ENCODE measurements at places on chromosomes 5 and 9.
A peak's percentile ranks its signal among the peaks of the same experiment; 100 is the strongest.

DNA sequence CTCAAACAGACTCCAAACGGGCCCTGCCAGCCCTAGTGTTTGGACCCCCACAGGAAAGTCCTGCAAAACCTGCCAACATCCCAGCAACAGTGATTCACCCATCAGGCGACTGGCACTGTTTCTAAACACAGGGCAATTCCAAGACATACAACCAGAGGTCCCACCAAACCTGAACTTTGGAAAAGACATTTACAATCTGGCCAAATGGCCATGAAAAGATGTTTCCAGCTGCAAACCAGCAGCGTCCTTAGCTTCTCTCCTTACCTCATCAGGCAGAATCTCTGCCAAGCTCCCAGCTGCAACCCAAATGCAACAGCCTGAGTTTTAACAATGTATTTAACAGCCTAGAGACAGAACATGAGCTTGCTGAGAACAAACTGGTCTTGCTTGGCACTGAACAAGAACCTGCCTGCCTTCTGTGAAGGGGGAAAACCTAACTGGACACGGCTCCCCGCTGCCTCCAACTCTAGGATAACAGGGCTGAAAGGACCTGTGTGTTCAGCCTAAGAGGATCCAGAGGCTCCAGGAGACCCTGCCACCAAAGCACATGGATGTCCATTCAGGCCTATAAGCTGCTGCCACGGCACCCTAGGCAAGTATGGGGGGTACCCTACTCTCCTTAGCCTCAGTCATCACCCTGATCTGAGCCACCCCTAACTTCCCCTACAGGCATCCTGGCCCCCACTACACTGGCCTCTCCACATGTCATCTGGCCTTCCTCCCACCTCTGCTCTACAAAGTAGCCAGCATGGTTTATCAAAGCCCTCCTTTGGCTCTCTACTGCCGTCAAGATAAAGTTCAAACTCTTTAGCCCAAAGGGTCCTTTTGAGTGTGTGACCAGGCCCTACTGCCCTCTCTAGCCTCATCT is 5.6 kb downstream of the P4HA2 start:
- DNase-seq, result no peak

DNA sequence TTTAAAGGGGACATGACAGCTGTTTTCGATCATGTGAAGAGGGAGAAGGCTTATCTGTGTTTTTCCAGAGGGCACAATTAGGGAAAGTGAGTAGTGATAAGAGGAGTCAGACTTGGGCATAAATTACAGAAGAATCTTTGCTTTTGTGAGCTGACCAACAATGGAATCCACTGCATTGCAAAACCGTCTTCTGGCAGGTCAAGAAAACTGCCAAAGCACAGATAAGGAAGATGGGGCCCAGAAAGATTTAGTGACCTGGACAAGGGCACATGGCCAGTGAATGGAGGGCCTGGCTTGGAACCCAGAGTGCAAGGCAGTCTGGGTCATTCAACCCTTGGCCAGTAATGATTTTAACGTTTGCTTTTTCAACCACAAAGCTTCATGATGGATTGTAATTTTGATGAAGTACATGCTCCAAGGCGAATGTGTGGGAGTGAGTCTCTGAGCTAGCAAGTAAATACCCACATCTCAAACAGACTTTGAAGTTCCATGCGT is 153.2 kb upstream of the MAST4 start:
- DNase-seq, result no peak

DNA sequence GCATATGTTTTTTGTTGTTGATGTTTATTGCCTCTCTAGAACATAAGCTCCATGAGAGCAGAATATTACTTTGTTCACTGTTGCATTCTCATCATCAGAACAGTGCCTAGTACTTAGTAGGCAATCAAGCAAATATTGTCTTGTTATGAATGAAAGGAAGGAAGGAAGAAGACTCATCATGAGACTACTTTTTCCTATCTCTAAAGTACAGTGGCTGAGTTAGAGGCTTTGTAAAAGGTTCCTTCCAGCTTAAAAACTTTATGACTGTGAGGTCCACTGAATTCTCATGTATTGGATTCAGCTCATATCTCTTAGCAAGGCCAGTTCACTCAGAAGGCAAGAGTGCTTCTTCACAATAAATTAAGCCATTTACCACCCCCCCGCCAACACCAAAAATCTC is 171.8 kb upstream of the NR3C1 start:
- DNase-seq, result no peak

DNA sequence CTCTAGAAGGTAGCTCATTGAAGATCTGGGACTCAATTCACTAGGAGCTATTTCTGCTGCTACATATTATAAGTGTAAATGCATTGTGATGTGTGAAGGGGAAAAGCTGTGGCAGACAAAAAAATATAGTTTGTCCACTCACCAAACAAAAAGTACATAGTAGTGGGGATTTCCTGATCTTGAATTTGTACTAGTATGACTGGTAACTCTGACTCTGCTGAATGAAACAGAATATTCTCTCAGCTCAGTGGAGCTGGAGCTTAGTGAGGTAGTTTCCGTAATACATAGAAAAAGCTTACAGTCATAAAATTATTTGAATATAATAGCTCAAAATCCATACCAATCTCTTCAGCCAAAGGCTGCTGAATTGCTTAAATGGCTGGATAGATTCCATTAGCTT is 455.6 kb upstream of the CD180 start:
- peak; percentile 3 for DNase-seq

- no peak for DNase-seq
Measured at GRCh38 chr5:115375893-115376292, 79.4 kb upstream of the CCDC112 start.

GRCh38 chr5:132300577-132301343 is 6.6 kb downstream of the SLC22A4 start:
- no peak for DNase-seq

DNA sequence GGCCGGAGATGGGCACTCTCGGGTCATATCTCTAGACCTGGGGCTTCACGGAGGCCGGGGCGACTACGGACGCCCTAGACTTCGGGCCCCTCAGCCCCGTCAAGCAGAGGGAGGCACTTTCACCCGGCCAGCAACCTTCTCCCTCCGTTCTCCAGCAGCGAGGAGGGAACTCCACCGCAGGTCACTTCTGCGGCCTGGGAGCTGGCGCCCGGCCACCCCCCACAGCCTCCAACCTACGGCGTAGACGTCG is 201 bp downstream of the DOLK start:
- DNase-seq, result no peak

GRCh38 chr9:31347082-31347617 is 1037.3 kb upstream of the ACO1 start:
- peak; percentile 74 for DNase-seq

- no peak for DNase-seq
Measured at GRCh38 chr5:71932655-71933338, 174.5 kb upstream of the MAP1B start.

- DNase-seq, result no peak
Measured at GRCh38 chr9:122239722-122240121, 11.0 kb upstream of the LHX6 start.

GRCh38 chr9:114638404-114638803 is 19.2 kb downstream of the TEX53 start:
- DNase-seq, result no peak

DNA sequence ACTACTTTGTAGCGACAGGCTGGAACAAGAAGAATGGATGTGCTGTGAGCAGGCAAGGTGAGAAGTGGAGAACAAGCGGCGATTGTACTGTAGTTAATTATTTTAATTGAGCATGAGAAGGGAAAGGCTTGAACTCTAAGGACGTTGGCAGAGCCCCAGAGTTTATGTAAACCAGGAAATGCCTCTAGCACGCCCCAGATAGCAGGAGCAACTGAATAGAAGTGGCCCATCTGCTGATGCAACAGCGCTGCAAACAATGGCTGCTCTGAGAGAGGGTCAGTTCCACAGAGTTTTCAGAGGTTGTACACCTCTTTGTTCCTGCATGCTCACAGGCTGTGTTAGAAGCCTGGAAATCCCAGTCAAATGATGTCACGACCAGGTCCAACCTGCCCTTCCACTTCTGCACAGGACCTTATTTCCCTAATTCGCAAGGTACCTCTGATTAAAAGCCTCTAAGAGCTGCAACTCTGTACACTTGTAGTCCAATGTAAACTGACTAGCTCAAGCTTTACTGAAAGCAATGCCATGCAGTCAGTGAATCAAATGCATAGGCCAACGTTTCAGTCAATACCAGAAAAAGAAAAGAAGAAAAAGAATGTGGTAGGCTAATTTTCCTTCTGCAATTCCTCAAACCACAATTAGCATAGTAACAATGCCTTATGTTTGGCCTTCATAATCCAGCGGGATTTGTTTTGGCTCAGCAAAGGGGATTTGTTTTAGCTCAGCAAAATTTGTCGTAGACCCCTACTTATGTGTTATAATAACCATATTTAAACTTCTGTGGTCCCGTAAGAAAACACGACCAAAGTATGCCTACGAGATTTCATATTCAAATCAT is 119.6 kb upstream of the RETREG1 start:
- no peak for DNase-seq

- peak; percentile 13 for DNase-seq
Measured at GRCh38 chr5:32020271-32020670, 153.8 kb downstream of the GOLPH3 start.

- no peak for DNase-seq
Measured at GRCh38 chr5:2201011-2201410, 318.3 kb upstream of the IRX4 start.

GRCh38 chr5:115184770-115185169 is 15.1 kb upstream of the TRIM36 start:
- DNase-seq, result no peak

DNA sequence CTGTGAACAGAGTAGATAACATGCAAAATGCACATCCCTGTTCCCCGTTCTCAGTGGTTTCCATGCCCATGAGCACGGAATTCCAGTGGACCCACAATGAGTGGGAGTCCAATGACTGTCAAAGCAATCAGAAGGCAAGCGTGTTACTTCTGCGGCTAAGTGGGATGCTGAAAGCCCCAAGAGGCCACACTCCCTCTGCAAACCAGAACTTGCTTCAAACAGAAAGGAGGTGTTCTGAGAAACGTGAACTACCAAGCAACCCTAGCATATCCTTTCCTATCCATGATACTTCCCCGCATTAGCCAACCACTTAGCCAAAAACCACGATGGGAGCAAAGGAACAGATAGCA is 21.7 kb upstream of the MVB12B start:
- DNase-seq, result no peak

GRCh38 chr5:98651715-98652114 is 121.7 kb upstream of the RGMB start:
- DNase-seq, result no peak

DNA sequence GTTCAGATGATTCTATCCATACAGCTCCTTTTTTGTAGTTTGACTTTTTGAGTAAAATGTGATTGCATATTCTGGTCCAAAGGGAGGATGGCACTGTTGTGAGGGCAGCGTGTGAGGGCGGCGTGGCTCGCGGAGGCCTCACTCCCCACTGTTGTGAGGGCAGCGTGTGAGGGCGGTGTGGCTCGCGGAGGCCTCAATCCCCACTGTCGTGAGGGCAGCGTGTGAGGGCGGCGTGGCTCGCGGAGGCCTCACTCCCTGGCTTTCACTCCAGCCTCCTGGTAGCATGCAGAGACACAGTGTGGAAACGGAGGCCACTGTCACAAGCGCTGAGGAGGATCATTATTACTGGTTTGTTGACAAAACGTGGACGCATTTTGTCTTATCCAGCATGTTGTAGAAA is 79.0 kb downstream of the EHMT1 start:
- DNase-seq, result no peak

GRCh38 chr5:132556763-132557477 is at the start of gene RAD50:
RAD50 (plus strand) TSS chr5:132556977; CDS start chr5:132557325, 348 bp downstream.
- DNase-seq, result peak; percentile 88

- no peak for DNase-seq
Measured at GRCh38 chr5:134427540-134428041, 15.9 kb upstream of the CDKN2AIPNL start.

- DNase-seq, result no peak
Measured at GRCh38 chr9:21762064-21762463, 40.4 kb upstream of the MTAP start.

DNA sequence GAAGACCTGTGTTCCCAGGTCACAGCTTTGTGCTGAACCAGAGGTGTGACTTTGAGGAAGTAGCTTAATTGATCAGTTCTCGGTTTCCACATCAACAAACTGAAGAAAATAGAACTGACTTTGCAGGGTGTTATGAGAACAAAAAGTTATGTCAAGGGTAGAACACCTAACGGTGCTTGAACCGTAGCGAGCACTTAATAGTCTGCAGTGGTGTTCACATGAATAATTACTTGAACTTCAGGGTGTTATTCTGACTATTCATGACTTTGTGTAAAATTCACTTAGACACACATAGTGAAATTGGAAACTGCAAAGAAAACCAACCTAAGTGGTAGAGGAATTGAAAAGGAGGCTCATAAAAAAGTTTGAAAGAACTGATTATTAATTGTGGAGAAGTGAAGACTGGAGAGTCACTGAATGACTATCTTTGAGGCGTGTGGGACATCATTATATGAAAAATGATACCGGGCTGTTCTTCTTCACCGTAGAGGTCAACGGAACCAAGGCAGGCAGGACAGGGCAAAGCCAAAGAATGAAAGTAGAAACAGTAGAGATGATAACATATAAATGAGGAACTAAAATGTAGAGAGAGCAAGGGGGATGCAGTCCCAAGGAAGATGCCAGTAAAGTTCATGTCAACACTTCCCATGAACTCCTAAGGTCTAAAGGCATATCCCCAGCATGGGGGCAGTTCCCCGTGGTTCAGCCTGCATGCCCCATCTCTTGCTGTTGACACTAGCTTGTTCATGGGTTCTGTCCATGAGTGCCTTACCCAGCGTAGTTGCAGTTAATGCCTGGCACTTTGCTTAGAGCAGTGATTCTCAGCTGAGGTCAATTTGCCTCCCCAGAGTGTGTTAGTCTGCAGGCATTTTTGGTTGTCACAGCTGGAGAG is 118.7 kb downstream of the ZNF462 start:
- DNase-seq, result peak; percentile 49

- DNase-seq, result no peak
Measured at GRCh38 chr9:15298362-15298761, 8.7 kb downstream of the TTC39B start.

- no peak for DNase-seq
Measured at GRCh38 chr9:134902936-134903335, 14.8 kb downstream of the FCN1 start.

GRCh38 chr9:106107716-106108115 is 413.4 kb downstream of the TMEM38B start:
- no peak for DNase-seq
